ENCODE measurements at places on chromosomes 2 and 18.

DNA sequence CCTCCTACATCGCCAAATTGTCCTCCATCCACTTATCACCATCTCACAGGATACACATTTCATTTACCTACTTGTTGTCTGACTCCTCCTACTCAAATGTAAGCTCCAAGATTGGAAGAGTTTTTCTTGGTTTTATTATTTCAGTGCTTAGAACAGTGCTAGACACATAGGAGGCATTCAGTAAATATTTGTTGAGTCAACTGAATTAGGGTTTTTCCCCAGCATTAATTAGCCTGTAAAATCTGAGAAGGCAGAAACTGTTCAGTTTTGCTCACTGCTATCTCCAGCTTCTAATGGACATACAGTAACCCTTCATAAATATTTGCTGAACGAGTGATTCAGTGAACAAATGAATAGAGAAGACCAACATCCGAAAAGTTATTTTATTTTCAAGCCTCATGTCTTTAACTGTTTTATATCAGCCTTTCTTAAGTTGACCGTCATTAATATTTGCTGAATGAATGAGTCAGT is 800 bp downstream of the TTC21B start:
- ATAC-seq: no peak

DNA sequence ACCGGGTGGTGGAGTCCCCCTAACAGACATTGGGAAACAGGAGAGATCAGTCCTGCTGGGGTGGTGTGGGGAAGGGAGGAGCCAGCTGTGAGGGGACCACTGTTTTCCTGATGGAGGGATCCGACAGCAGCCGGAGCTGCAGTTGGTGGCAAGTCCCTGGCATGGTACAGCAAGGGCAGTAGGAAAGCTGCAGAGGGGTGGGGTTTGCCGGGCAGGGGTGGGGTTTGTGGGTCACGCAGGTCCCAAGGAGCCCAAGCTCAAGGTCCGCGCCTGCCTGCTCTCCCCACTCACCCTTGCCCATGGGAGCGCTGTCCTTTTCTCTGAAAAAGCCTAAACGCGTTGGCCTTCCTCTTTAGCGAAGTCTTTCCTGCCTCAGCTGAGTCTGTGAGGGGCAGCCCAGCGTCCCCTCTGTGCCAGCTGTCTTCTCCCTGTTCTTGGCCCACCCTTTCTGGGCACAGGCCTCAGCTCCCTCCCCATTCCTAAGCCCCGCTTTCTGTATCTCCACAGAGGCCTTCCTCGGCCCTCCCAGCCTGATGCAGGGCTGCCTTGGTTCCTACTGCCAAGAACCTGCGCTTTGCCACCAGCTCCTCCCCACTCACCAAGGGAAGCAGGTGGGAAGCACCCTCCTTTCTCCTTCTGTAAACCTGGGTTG is 29.3 kb upstream of the INHBB start:
- no peak for ATAC-seq

- ATAC-seq: no peak
Observed at GRCh38 chr2:181203412-181203811, 223.0 kb downstream of the UBE2E3 start.

- ATAC-seq: peak; percentile 74
Observed at GRCh38 chr2:197108758-197109157, 182.3 kb upstream of the PGAP1 start.

- ATAC-seq: peak; percentile 41
Observed at GRCh38 chr2:149068996-149069888, 30.7 kb downstream of the LYPD6B start.

GRCh38 chr2:228673876-228674554 is 492.5 kb upstream of the SPHKAP start:
- ATAC-seq: no peak

GRCh38 chr18:28204154-28204553 is 27.2 kb upstream of the CDH2 start:
- ATAC-seq: no peak

DNA sequence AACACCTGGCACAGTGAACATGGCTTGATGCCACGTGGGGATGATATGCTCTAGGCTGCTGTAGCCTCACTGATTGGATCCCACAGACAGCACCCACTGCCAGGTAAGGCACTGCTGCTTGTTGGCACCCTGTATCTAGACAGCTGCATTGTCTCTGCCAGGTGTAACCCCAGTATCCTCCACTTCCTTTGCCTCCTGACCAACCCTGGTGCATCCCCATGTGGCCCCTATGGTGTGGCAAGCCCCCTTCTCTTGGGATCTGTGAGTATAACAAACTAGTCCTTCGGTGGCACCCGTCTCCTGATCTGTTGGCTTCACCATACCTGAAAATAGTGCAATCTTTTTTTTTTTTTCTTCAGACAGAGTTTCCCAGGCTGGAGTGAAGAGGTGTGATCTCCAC is 11.1 kb downstream of the TEX51 start:
- no peak for ATAC-seq

DNA sequence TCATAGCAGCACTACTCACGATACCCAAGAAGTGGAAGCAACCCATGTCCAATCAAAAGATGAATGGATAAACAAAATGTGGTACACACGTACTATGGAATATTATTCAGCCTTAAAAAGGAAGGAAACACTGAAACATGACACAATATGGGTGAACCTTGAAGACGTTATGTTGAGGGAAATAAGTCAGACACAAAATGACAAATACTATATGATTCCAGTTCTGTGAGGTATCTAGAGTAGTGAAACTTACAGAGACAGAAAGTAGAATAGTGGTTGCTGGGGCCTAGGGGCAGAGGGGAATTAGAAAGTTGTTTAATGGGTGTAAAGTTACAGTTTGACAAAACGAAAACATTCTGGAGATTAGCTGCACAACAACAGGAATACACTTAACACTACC is 24.7 kb downstream of the TLK1 start:
- ATAC-seq: no peak

DNA sequence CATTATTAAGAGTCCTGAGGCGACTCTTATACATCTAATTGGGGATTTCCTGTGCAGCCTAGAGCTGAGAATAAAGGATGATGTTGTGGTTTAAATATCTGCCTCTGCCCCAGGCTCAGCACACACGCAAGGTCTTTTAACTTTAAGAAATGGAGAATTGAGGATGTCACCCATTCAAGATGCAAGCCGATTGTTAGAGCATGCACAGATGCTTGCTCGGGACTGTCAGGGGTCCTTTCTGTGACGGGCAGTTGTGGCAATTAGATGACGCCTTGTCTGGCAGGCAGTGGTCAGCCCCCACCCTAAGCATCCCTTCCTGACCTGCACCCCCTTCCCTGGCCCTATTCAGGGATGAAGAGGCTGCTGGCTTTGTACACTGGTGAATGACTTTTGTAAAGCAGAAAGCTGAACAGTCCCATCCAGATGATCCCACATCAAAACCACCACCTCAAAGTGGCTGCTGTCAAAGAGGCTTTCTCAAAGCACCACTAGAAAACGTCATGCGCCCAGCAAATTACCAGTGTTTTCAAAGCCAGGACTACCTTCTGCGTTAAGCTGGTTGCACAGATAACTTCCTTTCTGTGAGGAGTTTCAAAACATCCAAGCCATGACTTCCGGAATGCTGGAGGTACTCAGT is 23.7 kb downstream of the FAM178B start:
- no peak for ATAC-seq

- ATAC-seq: peak; percentile 53
Observed at GRCh38 chr2:126635281-126635680, 20.7 kb upstream of the GYPC start.

DNA sequence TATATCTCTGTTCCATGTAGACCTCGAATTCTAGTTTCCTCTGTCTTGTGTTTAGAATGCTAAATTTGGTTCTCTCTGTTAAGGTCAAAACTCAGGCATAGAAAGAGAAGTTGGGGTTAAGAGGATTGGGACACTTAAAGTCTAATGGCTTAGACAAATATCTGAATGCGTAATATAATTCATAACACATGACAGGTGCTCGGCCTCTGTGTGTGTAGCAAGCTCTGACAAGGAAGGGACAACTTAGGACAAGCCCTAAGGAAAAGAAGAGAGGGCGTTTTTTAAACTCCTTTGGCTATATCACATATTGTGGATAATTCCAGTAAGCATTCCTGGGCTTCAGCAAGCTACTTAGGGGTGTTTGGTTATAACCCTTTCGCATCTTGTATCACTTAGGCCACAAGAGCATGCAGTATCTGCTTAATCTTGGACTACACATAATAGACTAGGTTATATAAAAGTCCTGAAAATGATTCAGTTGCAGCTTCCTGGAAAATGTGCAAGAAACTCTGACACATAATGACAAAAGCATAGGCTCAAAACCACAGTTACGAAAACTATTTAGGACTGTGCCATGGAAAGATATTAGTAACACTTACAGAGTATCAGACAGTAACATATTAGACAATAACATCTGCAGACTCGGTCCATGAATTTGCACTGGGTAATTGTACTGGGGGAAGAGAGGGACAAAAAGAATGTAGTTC is 16.1 kb upstream of the CREB1 start:
- ATAC-seq: peak; percentile 71

DNA sequence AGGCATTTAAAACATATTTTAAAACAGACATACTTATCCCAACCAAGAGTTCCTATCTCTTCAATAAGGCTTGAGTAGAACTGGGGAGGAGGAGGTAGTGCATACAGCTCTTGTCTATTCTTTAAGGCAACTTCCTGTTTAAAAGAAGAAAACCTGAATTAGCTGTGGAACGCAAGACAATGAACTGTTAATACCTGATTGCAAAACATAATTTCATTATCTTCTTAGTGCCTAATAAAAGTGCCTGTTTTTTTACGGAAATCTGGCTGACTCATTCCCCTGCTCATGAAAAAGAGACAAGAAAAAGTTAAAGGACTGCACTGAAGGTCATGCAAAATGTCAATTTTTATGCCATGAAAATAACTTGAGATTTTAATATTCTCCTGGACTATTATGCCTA is 19.2 kb downstream of the FANCL start:
- no peak for ATAC-seq

Measured in gastroesophageal sphincter (tissue), 4 donors.